ENCODE measurements at places on chromosomes 2 and 18.

GRCh38 chr2:1856475-1856874 lies 112.2 kb upstream of the PXDN start:
- no peak for DNase-seq

- DNase-seq: no peak
Measured at GRCh38 chr2:156573710-156574109, 137.5 kb downstream of the GPD2 start.

DNA sequence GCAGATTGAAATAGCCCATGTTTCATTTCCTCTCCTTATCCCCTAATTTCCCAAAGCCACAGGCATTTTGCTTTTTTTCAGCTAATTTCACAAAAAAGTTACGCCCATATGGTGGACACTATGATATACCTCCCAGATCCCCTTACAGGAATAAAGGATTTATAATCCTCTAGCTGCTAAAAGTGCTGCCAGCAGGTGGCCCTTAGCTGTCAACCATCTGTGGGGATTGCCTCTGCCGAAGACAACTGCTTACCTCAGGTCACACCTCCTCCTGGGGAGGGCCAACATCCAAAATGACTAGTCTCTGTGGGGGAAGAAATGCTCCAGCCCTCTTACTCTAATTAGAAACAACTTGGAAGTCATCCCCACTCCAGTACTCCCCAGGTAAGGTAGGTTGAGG lies 61.0 kb upstream of the EPB41L3 start:
- DNase-seq: peak; percentile 6

DNA sequence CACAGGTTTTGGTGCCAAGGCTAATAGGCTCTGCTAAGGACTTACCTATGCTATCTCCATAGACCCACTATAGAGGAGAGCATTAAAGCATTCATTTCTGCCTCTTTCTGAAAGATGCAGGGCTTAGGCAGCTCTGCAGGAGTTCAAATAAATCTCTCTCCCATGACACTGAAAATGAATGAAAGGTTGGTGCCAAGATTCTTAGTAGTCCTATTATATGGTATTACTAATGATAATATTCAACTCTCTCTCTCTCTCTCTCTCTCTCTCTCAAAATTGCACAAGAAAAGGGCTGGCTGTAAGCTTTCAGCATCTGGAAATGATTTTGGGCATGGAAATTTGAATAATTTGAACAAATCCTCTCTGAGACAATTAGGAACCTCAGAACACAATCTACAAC lies 433.7 kb downstream of the MBD2 start:
- no peak for DNase-seq

DNA sequence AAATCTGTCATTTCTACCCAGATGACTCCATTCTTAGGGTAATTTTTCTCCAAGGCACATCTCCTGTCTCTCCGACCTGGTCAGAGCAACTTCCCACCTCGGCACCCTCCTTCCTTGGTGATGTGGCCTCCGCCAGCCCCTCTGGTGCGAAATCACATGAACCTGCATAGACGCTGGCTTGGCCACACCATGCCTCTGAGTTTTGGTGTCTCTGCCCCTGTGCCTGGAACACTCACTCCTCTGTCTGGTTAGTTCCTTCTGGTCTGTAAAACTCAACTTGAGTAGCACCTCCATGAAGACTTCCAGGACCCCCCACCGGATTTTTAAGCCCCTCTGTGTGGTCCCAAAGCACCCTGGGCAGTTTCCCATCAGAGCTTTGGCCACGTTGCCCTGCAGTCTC lies 83.2 kb upstream of the OTOS start:
- no peak for DNase-seq

DNA sequence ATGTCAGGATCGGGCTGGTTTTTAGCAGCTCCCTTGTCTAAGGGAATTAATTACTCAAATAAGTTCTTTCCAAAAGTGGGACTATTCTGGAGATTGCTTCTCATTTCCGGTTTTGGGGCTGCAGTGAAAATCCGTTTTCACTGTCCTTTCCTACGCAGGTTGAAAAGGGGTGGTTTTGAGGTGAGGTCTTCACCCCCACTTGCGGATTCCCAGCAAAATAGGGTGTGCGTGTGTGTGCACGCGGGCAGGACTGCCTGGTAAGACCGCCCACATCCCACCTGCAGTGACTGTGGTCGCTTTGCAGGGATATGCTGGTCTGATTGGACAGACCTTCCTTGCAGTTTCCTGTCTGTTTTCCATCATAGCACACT lies 472 bp upstream of the PLEKHM3 start:
- DNase-seq: peak; percentile 3
